GM06990 (cell line): ENCODE measurements at places on chromosomes 3 and 15.
A peak's percentile ranks its signal among the peaks of the same experiment; 100 is the strongest.

GRCh38 chr3:149917124-149917667, 53.5 kb downstream of the PFN2 start:
- no peak for DNase-seq

DNA sequence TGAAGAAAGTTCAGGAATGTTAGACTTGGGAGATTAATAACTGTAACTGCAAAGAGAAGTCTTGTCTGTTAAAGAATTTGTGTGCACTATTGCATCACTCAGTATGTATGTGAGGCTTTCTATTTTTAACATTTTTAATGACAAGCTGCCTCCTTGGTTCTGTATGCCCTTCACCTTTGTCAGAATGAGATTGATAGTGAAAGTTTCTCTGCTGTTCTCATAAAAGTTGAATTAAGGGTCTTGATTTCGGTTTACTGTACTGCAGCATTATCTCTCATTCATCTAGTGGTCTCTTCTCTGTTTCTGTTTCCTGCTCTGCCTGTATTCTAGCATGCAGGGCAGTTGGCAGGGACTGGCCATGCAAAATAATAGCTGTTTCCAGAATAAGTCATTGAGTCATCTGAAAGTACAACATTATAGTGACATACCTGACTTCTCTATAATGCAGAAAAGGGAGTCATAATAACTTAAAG, 454.9 kb downstream of the IL5RA start:
- peak; percentile 38 for DNase-seq

DNA sequence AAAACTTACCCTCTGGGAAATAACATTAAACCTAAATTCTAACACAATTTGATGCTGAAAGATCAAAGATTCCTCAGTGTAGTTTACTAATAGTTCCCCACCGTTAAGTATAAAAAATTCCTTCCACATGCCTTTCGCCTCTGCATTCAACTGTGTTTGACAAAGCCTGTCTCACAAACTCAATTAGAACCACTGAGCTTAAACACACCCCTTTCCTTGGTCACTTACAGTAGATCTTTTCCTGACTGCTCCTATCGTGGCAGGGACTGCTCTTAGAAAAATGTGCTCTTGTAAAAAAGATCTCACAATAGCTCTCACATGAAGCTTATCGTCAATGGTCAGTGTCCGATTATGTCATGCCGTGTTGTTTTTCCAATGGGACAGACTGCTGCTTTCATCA, 8.9 kb upstream of the KBTBD8 start:
- DNase-seq = no peak

DNA sequence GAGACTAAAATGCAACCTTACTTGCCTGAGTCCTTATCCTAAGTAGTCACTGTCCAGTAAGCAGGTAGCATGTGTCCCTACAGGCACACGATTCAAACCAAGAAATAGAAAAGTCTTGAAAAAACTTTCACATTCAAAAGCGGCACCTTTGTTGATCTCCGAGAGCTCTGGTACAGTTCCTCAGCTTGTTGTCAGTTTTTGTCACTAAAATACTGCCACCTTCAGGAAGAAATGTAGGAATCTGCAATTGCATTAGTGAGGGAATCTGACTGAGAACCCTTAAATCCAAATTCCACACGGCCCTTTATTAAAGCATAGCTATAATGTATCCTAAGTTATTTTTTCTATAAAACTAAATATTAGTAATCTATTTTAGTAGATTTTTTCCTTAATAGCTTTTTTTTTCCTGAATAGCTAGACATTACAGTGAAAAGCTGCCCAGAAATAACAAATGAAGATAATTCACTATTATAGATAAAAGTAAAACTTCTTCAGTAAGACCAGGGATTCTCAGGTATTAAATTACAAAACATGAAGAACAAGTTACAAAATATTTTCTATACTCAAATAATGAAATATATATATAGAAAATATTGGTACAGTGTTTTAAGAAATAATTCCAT, 44.0 kb downstream of the CCDC54 start:
- DNase-seq = peak; percentile 45

- no peak for DNase-seq
Observed at GRCh38 chr3:126034481-126035361, 49.2 kb downstream of the SLC41A3 start.

- DNase-seq = no peak
Observed at GRCh38 chr3:51394541-51394940, 3.5 kb downstream of the RBM15B start.

GRCh38 chr3:167709690-167710089, 25.0 kb downstream of the PDCD10 start:
- DNase-seq = no peak

DNA sequence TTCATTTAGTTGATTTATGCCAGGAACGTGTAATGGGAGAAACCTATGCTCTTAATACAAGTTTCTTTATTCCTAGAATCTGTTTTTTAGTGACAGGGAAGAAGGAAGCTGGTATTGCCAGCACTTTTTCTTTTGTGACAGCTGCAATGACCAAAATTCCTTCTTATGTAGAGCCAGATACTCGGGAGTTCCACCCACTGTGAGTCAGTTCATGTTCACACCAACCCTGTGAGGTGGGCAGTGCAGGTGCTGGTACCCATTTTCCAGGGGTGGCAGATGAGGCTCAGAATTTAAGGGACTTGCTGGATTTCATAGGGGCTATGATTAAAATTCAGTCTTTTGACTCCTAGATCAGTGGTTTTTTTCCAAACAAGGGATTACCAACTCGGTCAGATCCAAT, 34.7 kb downstream of the OXNAD1 start:
- DNase-seq = no peak

- no peak for DNase-seq
Observed at GRCh38 chr3:163924600-163924999, 1153.7 kb downstream of the SI start.

- DNase-seq = no peak
Observed at GRCh38 chr3:119098619-119099222, 47.2 kb upstream of the TEX55 start.

- no peak for DNase-seq
Observed at GRCh38 chr3:7693976-7694375, 807.6 kb upstream of the LMCD1 start.

GRCh38 chr3:17678116-17678741, 64.2 kb downstream of the TBC1D5 start:
- DNase-seq = no peak

DNA sequence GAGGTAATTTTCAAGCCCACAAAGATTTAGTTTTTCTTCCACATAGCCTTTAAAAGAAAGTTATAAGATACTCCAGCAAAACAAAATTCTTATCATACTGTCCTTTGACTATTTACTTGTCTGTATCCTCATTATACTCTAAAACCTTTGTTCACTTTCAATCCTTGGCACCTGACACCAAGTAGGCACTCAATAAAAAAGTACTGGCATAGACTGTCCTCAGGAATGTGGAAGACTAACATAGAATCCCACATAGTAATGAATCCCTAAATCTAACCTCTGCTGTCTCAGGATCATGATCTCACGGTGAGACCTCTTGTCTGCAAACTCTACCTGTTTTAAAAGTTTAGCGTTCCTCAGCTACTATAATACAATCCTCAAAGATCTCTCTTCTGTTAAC, 21.6 kb downstream of the PHC3 start:
- no peak for DNase-seq

DNA sequence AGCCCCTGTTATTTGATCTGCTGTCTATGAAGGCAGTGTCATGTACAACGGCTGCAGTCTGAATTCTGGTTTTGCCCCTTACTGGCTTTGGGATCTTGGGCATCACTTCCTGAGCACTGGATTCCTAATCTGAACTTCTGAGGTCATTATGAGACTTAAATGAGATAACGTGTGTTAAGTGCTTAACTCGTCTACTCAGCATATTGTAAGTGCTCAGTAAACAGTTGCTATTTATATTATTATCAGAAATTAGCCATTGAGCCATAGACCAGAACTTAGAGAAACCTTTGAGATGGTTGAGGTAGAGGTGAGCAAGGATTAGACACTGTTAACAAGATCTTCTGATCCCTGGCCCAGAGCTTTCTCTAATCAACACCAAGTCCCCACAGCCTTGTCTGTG, 284.1 kb upstream of the ONECUT1 start:
- DNase-seq = no peak

DNA sequence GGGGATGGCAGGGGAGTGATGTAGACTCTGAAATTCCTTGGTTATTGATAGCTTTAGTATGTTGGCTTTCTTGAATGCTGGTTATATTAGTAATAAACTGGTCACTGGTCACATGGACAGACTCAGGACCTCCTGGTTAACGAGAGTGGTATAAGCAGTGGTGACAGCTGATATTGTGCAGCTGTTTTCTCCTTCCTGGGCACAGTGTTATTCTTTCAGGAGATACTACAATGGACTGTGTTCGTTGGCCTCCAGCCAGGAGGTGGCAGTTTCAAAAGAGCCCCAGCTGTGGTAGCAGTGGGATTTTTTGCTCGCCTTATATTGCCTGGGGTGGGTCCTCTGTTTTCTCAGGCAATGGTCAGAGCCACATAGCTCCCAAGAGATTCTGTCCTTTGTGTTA, 181.6 kb upstream of the RBMS3 start:
- DNase-seq = no peak

DNA sequence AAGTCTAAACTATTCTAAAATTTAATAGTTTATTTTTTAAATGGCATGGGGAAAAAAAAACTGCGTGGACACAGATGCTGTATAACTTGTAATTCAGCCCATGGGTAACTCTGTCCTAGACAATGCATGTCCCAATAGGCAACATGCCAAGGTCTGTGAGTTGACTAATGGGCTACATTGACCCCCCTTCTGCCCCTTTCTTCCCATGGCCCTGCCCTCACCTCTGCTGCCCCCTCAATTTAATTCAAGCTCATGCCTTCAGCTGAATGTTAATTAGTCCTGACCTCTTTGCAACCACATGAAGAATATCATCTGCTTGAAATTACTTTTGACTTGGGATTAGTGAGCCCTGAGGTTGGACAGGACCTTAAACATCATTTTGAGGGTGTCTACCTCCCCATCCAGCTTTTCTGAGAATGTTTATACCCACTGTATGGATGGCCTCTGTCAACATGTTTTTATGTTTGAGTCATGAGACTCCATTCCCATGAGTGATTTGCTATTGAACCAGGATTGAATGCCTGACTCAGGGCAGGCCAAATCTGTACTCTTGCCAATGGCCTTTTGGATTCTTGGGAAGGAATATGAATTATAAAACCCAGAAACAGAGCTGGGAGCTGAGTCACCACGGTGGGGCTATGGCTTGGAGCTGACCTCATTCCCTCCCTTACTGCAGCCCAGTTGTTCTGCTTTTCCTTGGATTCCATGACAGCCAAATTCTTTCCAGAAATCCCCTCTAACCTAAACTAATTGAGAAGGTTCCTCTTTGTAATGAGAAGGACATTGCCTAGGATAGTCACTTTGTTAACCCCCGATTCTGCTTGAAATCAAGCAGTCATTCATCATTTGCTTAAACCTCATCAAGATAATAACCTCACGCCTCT, 33.5 kb upstream of the PDE8A start:
- DNase-seq = no peak

DNA sequence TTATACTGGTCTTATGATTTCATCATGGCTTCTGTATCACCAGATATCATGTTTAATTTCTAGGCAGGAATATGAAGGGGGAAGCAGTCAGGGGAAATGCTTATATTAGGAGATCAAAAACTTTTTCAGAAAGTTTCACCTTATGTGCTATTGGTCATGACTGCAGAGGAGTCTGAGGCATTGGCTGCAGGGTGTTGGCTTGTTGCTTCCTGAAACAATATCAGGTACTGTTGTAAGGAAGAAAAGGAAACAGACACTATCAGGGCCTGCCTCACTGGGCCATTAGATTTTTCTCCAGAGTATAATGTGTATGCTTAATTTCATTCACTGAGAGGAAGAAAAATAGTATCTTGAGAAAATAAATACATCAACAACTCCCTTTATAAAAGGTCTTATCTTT, 34.7 kb downstream of the LEKR1 start:
- DNase-seq = no peak

DNA sequence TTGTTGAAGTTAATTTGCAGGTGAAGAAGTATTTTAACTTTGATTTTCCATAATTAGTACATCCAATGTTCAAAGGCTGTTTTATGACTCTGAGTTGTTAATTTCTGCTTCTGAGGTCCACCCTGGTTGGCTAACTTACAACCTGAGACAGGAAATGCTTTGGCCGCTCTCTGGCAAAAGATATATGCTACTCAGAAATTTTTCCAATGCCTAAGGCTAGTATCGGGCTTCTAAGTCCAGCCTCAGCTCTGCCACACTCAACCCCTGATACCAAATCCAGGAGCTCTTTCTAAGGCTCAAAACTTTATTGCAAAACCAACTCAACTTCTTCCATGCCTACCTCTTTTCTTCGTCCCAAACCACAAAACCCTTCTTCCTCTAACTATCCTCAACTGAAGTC, 192.9 kb downstream of the NEK10 start:
- no peak for DNase-seq

- no peak for DNase-seq
Observed at GRCh38 chr15:29205186-29205585, 64.4 kb downstream of the NSMCE3 start.

DNA sequence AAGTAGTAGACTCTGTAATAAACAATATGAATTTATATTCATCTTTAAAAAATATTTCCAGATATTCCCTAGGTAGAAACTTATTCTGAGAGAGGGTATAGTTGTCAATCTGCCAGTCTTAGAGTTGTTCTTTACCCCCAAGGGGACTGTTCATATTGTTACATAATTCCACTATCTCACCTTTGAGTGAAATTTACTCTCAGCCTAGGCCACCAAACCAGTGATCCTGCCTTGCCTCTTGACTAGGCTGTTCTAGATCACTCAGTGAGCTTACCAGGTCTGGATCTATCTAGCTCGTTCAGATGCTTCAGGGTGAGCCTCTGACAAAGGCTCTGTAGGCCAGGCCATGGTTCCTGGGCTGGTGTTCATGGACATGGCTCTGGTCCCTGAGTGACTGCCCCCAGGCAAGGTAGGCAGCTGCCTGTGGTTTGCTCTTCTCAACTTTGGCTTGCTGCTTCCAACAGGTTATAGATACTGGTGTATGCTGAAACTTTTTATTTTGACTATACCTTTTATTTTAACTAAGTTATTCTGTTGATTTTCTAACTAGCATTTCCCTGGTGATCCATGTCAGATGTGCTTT, 27.6 kb downstream of the ZNF592 start:
- DNase-seq = no peak

GRCh38 chr3:13282986-13283876, 136.9 kb downstream of the NUP210 start:
- no peak for DNase-seq

DNA sequence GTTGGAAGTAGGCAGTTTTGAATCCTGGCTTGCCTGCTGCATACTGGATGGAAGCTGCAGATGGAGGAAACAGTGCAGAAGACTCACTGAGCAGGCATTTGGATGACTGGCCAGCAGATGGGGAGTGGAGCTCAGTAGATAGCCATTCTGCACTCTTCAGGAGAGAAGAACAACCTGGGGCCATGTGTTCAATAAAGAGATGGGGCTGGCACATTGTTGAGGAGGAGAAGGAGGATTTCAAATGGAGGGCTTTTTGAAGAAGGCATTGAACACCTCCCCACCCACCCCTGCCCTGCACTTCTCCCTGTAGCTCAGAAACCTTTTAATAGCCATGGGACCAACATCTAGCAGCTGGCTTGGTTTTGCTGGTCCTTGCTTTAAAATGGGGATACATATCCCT, 109.8 kb downstream of the CACNA1D start:
- no peak for DNase-seq
